ENCODE measurements at places on chromosomes 16 and 17.

DNA sequence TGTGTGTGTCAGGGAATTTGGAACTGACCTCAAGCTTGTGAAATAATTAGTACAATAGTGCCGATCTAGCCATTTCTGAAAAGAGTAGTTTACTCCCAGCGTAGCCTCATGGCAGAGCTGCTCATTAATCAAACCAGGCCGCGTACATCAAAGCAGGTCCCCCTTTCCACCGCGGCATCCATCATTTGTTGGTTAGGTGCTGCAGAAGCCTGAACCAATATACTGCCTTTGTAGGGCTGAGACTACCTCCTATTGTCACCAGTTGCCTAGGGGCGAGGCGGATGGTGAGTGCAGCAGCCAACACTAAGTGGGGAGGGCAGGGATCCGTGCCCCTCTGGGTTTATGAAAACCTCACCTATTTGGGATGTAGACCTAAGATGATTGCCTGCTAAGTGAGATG is 264.1 kb downstream of the TMEM114 start:
- no peak for DNase-seq

DNA sequence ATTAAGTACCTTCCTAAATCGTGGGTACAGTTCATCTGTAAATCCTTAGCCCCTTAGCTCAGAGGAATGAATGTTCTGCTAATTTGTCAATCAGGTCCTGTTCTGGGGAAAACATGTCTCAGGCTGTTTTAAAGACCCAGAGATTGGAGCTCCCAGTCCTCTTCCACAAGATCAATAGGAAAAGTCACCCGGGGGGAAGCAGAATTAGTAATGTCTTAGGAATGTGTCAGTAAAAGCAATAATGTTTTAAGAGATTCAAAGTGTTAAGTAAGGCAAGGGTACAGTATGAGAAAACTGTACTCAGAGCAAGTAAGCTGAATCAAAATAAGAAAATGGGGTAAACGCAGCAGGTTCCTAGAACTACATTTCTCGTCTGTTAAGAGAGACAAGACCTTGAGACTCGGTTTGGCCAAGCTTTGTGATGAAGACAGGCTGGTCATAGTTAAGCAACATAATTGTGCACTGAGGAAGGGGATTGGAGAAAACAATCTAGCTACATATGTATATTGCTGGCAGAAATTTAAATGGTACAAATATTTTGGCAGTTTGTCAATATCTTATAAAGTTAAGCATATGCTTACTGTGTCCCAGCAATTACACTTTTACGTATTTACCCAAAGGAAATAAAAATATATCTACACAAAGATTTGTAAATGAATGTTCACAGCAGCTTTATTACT is 192.9 kb upstream of the C17orf78 start:
- DNase-seq: no peak

DNA sequence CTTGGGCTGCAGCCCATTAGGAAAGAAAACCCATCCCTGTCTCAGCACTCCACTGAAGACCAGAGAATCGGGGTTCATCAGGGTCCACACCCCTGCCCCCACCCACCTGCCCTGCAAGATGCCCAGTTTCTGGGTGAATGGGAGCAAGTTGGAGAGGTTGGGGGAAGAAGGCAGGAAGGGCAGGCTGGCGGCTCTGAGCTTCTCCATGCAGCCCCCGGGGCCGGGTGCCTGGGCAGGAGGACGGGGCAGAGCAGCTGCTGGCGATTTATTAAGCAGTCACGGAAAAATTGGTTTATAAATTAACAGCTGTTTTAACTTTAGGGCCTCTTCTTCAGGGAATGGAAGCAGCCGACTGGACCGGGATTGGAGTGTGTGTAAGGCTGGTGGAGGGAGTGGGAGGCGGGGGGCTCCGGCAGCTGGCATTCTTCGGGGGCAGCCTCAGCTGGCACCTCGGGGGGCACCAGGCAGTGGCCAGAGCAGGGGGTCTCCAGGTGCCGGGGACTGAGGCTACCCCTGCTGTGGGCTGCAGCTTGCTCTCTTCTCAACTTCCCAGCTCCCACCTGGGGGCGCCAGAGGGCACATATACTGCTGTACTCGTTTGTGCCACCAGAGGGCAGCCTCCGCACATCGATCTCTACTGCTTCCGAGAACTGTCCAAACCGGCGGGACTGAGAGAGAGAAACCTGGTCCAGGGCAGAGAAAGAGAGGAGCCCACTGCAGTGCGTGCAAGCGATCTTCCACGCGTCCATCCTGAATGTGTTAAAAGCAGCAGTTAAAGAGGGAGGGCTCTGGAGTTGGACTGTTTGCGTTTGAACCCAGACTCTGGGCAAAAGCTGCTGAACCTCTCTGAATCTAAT is 5.0 kb upstream of the PPP1R1B start:
- peak; percentile 81 for DNase-seq

DNA sequence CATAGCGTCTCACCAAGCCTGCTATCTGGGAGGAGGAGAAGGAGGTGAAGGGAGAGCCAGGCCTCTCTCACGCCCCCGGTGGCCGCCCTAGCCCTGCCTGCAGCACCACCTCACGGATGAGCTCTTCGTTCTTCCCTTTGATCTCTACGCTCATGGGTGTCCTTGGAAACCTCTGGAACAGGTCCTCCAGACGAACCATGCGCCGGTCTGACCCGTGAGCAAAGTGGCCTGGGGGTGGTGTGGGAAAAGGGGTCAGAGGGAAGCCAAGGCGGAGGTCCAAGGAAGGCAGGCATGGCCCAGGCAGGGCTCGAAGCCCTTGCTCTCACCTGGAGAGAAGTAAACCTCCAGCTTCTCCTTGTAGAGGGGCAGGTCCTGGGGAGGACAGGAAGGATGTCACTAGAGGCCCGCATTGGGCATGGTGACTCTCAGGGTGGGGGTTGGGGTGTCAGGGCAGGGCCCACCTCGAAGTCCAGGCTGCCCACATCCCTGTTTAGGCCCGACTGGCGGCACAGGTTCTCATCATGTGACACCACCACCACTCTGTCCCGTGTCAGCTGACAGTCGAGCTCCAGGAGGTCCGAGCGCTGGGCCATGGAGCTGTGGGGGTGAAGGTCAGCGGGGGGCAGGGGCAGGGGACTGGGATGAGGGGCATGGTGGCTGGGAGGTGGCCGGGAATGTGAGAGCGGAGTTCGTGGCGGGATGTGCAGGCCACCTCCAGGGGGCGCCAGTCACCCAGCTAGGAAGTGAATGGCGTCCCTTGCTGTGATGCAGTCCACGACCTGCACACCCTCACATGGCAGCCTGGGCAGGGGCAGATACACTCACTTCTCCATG is 923 bp downstream of the GDPD3 start:
- DNase-seq: no peak

DNA sequence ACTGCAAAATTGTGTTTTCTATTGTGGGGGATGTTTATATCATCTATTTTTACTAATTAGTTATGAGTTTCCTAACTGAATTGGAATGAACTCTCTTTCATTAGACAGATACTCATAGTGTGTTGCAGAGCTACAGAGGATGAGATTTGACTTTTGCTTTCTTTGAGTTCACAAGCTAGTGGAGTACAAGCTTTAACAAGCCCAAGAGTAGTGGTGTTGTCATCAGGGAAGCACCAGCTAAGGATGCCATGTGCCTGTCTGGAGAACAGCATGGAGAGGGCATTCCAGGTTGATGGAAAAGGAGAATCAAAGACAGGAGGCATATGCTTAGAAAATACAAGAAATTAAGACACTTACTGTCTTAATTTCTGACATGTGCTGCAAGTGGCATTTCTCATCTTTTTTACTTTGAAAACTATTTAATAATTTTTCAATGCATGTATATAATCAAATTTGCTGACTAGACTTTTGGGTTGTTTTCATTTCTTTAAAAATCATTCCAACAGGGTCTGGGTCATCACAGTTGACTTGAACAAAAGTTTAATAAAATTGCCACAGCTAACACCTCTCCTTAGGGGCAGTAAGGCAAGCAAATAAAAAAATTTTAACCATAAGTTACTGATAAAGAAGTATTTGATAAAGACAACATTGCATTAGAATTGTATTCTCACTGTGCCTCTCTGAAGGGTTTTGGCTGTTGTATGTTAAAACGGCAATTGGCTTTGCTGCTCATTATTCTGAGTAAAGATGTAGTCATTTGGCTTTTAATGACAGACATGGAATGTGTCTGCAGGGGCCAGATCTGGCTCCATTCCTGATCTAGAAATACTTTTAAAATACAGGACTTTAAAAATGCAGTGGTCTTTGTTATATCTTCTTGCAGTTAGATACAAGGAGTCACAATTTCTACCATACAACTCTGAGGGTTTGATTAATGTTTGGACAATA is 323.7 kb upstream of the CDH11 start:
- no peak for DNase-seq

DNA sequence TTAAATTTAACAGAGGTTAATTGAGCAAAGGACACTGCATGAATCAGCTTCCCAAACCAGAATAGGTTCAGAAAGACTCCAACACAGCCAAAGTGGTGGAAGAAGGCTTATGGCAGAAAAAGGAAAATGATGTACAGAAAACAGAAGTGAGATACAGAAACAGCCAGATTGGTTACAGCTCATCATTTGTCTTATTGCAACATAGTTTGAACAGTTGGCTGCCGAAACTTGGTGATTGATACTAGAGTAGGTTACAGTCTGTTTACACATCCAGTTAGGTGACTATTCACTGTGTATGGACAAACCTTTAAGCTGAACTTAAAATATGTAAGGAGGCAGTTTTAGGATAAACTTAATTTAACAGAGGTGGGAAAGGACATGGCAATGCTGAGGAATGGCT is 18.3 kb downstream of the TMEM100 start:
- DNase-seq: no peak

- peak; percentile 31 for DNase-seq
Measured at GRCh38 chr17:79065105-79065670, 9.4 kb upstream of the ENGASE start.

- no peak for DNase-seq
Measured at GRCh38 chr17:41416479-41416878, 7.9 kb downstream of the KRT37 start.

DNA sequence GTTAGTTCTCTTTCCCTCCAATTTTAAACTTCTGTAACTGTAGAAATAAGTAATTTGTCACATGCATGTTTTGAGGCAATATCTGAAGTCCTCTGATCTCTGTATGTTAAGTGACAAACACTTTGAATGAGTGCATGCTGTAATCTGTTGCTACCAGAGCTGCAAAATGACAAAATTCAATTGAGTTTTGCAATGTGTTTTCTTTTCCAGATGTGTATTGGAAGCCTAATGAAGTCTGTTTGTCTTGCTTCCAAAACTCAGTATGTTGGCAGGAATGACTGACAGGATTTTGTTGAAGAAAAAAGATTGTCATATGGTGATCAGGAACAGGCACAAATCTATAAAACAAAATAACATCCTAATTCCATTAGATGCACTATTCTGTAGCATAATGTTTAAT is 561.6 kb upstream of the CDH8 start:
- no peak for DNase-seq

DNA sequence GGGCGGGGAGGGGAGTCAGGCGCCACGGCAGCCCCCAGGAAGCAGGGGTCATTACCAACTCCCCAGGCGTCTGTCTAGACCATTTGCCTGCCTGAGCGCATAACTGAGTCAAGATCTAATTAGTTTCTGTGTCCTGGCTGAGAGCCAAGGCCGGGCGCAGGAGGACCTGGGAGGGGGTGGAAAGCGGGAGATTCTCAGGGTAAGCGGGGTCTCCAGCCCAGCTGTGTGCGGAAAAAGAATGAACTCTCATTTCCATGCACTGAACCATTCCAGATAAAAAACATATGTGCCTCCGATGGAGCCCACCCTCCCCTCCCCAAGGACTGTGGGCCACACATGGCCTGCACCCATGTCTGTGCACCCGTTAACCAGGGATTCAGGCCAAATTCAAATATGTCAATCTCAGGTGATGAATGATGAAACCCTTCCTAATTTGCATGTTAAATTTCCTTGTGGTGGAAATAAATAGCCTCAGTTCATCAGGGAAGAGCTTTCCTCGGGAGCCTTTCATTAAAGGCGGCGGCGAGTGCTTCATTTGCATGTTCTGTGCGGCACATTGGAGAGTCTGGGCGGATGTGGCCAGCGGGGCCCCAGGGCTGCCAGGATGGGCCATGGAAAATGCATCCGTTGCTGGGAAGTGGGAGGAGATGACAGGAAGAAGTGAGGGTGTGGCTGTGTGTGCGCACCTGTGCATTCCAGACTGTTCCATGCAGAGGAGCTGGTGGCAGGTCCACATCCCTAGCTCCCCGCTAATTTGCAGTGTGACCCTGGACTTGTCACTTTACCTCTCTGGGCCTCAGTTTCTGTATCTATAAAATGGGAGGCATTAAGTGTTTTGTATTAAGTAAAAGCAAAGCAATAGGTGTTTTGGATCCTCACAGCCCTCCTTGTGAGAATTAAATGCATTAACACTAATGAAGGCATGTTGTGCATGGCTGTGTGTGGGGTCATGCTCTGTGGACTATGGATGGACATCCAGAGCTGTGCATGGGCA is 151.1 kb downstream of the SDK2 start:
- DNase-seq: no peak

GRCh38 chr17:725746-726145 is 6.7 kb upstream of the TLCD3A start:
- DNase-seq: no peak

DNA sequence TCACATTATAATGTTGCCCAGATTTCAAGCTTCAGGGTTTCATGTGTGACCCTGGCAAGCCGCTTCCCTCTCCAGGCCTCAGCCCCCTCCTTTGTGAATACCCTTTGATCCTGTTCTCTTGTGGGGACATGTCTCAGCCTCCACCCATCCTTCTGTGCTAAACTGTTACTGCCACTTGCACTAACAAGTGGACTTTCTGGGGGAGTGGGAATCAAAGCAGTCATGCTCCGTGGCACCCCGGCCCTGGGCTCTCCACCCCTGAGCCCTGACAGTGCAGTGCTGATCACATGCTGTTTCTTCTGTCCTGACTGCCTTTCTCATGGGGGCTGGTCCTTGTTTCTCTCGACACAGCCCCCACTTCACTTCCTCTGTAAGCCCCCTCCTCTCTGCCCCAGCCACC is 9.7 kb upstream of the DCAF7 start:
- no peak for DNase-seq

DNA sequence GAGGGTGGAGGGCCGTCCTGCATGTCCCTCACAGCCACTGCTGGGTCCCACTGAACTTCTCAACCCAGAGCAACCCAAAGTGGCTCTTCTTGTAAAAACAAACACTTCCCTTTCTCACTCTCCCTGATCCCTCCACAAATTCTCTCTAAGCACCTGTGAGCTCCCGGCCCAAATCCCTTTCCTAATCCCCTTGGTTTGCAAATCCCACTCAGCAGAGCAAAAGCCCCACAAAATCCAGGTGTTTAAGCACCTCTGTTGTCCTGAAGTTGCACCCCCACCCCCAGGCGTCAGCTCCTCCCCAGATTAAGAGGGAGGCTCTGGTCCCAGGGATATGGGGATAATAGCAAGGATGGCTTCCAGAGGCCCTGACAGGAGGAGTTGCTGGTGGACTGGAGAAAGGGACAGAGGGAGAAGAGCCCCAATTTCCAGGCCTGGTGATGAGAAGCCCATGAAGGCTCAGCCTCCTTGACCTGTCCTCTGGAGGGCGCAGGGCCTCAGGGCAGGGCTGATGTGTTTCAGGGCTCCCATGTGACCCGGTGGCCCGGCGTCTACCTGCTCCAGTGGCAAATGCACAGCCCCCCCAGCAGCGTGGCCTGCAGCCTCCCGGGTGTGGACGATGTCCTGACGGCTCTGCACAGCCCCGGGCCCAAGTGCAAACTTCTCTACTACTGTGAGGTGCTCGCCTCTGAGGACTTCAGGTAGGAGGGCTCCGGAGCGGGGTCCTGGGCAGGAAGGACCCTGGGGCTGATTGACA is 23.0 kb downstream of the NAGPA start:
- no peak for DNase-seq

GRCh38 chr16:31007684-31008083 is 2.8 kb downstream of the STX1B start:
- no peak for DNase-seq
